ENCODE measurements at places on chromosomes 7 and 10.

GRCh38 chr10:80066809-80067208 lies 11.7 kb upstream of the TMEM254 start:
- DNase-seq = no peak

GRCh38 chr7:116652793-116653192 lies 19.2 kb upstream of the MET start:
- DNase-seq = no peak

DNA sequence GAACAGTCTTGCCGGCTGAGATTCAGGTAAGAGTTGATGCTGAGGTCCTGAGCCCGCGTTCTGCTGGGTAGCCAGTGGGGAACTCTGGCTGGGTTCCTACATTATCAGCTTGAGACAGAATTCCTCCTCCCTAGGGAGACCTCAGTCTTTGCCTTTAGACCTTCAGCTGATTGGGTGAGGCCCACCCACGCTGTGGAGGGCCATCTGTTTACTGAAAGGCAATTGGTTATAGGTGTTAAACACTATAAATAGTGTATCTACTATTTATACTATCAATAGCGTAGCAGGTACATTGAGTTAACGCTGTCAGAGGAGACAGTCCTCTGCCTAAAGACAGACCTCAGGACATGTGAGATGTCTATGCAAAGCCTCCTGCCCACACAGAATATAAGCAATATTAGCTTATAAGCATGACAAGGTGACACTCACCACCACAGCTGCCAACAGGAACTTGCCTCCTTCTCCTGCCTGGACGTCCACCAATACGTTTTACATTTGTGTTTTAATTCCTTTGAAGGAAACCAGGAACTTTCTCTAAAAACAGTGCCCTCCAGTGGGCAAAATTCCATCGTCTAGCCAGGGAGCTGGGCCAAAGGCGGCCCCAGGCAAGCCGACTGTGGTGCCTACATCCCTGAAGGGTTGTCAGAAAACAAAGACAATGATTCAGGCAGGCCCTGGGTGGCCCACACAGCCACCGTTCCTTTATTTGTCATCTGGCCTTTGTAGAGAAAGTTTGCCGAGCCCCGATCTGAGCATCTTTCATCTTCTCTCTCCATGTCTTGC lies 58.8 kb downstream of the INSIG1 start:
- peak; percentile 25 for DNase-seq

DNA sequence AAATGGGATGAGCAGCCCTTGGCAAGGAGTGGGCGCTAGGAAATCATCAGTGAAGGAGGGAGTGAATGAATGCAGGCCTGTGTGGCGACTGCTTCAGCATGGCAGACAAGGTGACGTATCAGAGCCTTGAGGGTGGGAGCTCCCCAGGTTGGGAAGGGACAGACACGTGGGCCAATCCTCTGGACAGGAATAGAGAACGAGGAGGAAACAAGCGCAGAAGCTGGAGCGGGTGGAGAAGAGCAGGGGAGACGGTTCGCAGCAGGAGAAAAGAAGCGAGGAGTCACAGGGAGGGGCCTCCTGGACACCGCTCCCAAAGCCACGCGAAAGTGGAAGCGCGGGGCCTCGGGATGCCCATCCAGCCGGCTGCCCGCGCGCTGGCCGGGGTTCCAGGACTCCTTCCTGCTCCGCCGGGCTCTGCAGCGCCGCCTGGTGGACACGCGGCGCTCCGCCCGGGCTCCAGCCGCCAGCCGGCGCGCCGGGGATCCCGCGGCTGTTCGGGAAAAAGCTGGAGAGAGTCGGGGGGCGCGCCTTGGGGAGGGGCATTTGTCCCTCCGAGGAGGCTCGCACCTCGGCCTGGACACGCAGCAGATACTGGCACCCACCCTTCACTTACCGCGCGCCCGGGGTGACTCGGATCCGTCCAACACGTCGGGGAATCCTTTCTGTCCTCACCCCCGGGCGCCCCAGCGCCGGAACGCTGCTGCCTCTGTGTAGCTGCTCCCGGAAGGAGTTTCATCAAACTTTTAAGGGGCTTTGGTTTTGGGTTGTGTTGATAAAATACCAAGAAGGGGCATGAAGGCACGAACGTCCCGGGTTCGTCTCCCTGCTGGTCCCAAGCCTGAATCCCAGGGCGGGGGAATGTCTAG lies 6.3 kb downstream of the ZNF503 start:
- DNase-seq = peak; percentile 51

DNA sequence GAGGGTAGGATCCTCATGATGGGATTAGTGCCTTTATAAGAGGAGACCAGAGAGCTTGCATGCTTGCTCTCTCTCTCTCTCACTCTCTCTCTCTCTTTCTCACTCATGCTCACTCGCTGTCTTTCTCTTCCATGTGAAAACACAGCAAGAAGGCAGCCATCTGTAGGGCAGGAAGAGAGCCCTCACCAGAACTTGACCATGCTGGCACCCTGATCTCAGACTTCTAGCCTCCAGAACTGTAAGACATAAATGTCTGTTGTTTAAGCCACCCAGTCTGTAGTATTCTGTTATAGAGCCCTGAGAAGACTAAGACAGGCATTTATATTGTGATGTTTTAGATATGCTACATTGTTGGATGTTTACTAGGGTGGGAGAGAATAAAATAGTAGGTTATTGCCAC lies 43.4 kb upstream of the MTPN start:
- no peak for DNase-seq

DNA sequence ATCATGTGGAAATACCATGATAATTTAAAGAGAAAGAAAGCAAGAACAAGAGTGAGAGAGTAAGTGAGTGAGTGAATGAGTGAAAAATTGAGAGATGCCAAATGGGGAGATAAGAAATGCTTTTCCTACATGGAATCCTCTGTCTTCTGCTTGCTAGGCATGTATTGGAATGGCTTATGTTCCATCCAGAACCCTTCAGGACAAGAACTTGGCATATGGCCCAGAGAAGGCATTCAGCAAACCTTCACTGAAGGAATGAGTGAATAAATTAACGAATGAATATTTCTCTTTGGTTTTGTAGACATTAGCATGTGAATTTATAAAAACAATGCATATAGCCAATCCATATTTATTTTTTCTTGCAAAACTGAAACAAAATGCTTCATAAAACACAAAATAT lies 162.2 kb downstream of the LRRTM3 start:
- DNase-seq = no peak

DNA sequence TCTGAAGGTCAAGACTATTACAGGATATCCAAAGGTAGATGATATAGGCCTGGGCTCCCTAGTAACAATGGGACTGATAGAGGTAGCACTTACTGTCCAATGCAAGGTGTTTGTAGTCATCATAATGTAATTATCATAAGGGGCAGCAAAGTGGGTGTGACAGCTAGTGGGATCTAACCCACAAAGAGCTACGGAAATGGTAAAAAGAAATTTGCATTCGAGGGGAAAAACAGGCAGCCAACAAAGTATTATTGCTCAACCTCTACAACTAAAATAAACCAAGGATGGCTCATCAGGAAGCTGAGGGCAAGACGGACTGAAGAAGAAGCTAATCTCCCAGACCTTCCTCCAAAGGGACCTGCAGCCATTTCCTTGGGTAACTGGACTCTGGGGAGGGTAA lies 211.0 kb downstream of the WDR11 start:
- DNase-seq = no peak

GRCh38 chr10:122577311-122577885 lies 16.8 kb downstream of the DMBT1 start:
- DNase-seq = no peak

GRCh38 chr7:347644-348479 lies 57.9 kb downstream of the FOXL3 start:
- DNase-seq = no peak

DNA sequence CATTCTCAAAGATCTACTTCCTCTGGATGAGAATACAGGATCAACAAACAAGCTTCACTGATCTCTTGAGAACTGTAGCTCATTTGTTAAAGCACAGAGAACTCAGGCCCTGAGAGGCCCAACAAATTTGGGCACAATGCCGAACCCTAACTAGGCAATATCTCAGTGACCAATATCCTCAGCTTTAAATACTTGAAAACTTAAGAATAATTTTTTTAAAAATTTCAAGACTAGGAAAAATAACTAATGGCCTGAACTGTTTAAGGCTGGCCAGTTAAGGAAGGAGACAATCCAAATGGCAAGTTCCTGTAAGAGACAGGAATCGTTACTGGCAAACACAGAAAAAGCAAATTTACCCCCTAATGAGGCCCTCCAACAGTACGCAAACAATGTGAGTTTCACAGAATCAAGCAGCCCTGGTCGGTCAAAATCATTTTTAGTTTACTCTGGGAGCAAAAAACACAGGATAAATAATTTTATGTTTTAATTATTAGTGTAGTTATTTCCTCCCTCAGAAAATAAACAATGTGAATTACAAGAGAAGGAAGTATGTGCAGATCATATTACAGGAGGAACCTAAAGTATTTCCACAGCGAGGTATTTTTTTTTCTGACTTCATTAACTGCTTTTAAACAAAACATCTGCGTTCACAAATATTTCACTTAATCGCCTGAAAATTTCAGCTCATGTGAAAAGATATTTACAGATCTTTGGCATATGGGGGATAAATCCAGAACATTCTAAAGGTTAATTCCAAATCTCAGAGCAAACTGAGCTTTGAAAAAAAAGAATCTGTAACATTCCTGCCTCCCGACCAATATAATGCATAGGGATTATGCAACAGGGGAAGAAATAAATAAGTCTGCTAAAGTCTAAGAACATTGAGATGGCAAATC lies 39.5 kb downstream of the NT5C2 start:
- DNase-seq = peak; percentile 65

DNA sequence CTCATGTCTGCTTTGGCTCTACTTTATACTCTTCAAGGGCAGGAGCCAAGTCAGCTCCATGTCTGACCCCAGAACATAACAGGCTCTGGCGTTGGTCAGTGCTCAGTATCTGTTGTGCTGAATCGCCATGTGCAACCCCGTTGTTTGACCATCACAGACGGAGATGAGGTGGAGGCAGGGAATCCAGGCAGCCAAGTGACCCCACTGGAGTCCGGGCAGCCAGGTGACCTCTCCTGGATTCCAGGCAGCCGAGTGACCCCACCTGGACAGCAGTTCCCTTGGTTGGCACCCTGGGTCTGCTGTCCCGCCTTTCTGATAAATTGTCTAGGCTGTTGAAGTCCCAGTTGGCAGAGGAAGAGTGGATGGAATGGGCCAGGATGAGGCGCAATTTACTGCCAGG lies 232.2 kb downstream of the TCERG1L start:
- DNase-seq = no peak

DNA sequence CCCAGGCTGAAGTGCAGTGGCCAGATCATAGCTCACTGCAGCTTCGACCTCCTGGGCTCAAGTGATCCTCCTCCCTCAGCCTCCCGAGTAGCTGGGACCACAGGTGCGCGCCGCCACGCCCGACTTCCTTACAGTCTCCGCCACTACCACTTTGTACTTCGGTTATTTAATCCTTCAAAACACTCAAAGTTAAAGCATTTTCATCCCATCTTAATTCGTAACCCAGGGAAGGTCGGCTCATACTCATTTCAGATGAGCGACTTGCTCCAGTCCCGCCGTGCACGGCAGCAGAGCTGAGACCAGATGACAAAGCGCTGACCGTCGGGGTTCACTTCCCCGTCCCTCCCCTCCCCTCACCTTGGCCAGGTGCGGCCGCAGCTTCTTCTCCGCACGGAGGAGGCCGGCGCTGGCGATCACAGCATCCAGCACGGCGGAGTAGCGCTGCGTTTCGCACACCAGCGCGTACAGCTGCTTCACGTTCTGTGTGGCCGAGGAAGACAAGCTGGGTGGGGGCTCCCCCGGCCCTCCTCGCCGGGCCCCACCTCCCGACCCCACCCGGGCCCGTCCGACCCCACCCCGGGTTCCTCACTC lies 457 bp downstream of the NSUN5 start:
- peak; percentile 5 for DNase-seq

DNA sequence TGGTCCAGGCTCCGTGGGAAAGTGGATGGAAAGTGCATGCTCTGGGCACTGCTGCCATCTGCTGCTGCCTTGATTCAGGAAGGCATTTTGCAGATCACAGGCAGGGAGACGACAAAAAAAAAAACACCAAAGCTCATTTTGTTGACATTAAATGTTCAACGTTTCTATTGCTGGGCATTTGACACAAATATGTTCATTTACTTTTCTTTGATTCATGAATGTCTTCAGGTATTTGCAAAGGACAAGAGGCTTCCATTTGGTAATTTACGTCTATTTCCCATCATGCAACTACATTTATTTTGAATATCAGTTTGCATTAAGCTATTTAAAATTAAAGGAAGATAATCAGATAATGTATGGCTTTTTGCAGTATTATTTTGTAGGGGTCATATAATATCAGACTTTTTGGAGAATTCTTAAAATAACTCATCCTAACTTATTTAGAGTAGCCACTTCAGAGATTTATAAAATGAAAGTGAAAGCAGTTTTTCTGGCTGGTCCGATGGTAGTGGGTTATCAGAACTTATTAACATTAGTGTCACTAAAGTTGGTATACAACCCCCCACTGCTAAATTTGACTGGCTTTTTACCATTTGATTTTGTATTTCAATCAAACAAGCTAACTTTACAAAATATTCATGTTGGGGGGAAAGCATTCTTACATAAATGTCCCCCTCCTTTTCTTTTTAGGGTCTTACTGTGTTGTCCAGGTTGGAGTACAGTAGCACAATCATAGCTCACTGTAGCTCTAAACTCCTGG lies 65.3 kb downstream of the PDIA4 start:
- peak; percentile 88 for DNase-seq

GRCh38 chr7:1819259-1819841 lies 149.3 kb downstream of the ELFN1 start:
- DNase-seq = no peak

DNA sequence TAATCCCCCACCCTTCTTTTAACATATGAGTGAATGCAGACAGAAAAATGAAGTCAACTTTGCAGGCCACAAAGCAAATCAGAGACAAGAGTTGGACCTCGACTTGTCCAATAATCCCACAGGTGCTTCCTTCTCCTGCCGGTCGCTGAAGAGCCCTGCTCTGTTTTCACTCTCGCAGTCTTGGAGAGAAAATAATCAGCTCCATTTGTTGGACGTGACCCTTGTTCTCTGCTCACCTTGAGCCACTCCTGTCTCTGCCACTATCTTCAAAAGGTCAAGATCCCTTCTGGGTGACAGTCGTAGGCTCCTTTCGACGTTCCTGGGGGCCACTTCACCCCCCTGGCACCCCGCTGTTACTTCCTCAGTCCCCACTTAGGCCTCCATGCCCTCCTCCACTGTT lies 2.8 kb upstream of the KLF6 start:
- no peak for DNase-seq

DNA sequence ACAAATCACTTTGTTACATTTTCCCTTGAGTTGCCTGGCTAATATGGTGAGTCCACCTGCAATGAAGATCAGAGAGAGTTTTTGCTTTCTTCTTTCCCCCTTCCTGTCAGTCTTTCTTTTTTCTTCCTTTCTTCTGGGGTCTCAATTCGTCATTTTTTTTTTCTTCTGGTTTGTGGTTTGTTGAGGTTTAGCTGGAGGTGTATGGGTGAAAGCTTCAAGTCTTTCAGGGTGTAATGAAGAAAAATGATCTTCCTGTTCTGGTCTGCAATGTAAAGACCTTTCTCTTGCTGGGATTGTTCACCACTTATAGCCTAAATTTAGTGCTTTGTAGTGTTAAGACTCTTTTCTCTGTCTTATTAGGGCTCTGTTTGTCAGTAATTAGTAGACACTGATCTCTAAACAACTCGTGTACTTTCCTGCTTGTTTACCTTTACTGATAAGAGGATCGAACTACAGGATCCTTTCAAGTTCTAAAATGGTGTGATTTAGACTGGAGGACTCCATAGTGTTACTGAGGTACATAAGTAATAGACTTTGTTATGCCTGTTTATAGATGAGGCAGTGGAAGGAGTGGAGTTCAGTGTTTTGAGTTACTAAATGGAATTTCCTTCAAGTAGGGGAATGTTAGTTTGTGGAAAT lies 129.1 kb downstream of the SUGCT start:
- no peak for DNase-seq

- DNase-seq = no peak
Measured at GRCh38 chr10:2476812-2477553, 590.4 kb upstream of the PFKP start.
